ENCODE measurements at places on chromosomes 12 and 14. TPM values are rescaled to one million over a fixed set of nuclear protein-coding genes. Genes with fewer than 3 reads are reported as not detected.
A peak's percentile ranks its signal among the peaks of the same experiment; 100 is the strongest.

DNA sequence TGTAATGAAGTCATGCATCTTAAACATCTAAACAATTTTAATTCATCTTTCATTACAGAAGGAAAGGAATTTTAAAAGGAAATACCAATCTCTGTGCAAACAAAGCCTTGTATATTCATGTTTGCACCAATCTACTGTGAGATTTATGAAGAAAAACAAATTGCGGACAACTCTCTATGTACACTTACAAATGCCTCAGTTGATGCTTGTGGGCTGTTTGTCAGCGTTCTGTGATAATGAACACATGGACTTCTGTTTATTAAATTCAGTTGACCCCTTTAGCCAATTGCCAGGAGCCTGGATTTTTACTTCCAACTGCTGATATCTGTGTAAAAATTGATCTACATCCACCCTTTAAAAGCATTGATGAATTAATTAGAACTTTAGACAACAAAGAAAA is 5.4 kb downstream of the GPR65 start:
- DNase-seq, result no peak

GRCh38 chr14:71487941-71488340 is 444.3 kb upstream of the RGS6 start:
- DNase-seq, result no peak

- DNase-seq, result no peak
Observed at GRCh38 chr12:18696971-18697602, 40.7 kb downstream of the PLCZ1 start.

NFYB gene
- 32.6 TPM for polyA plus RNA-seq

DNA sequence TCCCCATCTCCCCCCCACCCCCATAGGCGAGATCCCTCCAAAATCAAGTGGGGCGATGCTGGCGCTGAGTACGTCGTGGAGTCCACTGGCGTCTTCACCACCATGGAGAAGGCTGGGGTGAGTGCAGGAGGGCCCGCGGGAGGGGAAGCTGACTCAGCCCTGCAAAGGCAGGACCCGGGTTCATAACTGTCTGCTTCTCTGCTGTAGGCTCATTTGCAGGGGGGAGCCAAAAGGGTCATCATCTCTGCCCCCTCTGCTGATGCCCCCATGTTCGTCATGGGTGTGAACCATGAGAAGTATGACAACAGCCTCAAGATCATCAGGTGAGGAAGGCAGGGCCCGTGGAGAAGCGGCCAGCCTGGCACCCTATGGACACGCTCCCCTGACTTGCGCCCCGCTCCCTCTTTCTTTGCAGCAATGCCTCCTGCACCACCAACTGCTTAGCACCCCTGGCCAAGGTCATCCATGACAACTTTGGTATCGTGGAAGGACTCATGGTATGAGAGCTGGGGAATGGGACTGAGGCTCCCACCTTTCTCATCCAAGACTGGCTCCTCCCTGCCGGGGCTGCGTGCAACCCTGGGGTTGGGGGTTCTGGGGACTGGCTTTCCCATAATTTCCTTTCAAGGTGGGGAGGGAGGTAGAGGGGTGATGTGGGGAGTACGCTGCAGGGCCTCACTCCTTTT is 2.7 kb downstream of the GAPDH start:
- DNase-seq, result no peak

- no peak for DNase-seq
Observed at GRCh38 chr12:101051151-101051550, 158.9 kb downstream of the SLC5A8 start.

DNA sequence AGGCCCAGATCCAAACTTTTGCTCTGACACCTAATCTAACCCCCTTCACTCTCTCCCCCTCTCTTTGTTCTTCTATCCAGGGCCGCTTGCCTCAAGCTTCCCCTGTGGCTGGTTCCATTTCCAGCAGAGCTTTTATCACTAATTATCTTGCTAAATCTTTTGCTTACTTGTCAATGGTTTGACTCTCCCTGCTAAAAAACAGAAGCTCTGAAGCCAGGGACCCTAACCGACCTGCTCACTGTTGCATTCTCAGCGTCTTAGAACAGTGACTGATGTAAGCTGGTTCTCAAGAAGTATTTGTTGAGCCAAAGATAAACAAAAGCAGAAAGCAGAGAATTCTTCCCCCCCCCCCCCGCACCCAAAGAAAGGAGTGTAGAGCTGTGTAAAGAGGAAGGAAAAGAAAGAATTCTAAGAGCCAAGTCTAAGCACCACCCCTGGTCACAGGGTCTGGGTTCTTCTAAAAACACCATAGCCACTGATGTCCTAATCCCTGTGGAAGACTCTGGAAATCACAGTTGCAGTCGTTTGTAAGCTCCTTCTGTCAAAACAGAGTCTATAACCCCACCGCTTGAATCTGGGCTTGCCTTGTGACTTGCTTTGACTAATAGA is 385.8 kb downstream of the MED13L start:
- no peak for DNase-seq

GALNT4 gene
- polyA plus RNA-seq, result 2.3 TPM

GRCh38 chr14:85380881-85381280 is 149.1 kb upstream of the FLRT2 start:
- peak; percentile 31 for DNase-seq

GRCh38 chr14:72332046-72332445 is 399.8 kb downstream of the RGS6 start:
- DNase-seq, result no peak

- no peak for DNase-seq
Observed at GRCh38 chr14:71193663-71194062, 286.4 kb downstream of the PCNX1 start.

B4GALNT1 gene
- polyA plus RNA-seq, result 1.9 TPM

- no peak for DNase-seq
Observed at GRCh38 chr14:46571970-46572369, 79.6 kb downstream of the RPL10L start.

NRIP2 gene
- 6.1 TPM for polyA plus RNA-seq

RTL1 gene
- 69.2 TPM for polyA plus RNA-seq

AQP6 gene
- 0.09 TPM for polyA plus RNA-seq

GRCh38 chr14:58109744-58110143 is 42.3 kb downstream of the ARMH4 start:
- DNase-seq, result no peak

- no peak for DNase-seq
Observed at GRCh38 chr12:52647601-52648000, 4.4 kb downstream of the KRT2 start.

- DNase-seq, result no peak
Observed at GRCh38 chr12:127636882-127637281, 630.1 kb upstream of the TMEM132C start.

GRCh38 chr12:132834181-132834711 is 5.6 kb upstream of the GOLGA3 start:
- DNase-seq, result no peak

DNA sequence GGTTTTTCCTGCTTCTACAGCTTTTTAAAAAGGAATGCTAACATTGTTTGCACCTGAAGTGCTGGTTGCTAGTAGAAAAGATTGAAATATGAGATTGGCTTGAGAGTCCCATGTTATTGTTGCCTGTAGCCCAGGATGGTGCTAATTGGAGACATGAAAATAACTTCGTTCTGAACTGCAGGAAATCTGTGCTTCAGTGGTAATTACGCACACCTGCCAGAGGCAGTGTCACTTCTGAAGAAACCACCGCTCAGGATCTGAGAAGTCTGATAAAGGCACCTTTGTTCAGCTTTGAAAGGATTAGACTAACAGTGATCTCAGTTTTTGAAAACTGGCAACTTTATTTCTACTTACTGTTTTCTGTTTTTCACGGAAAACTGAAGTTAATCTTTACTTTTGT is 15.5 kb upstream of the ATP6V0A2 start:
- no peak for DNase-seq

PRKD1 gene
- polyA plus RNA-seq, result 31.0 TPM

DNA sequence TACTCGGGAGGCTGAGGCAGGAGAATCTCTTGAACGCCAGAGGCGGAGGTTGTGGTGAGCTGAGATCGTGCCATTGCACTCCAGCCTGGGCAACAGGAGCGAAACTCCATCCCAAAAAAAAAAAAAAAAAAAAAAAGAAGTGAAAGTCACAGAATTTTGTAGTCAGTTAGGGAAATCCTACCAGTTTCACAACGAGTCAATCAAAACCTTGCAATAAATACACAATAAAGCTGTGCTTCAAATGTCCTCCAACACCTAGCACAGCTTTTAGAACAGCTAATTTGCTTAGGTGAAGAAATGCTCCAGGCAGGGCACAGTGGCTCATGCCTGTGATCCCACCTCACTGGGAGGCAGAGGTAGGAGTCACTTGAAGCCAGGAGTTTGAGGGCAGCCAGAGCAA is 112.8 kb upstream of the ATF7IP start:
- no peak for DNase-seq

GRCh38 chr12:49126852-49127763 is 4.1 kb downstream of the TUBA1B start:
- DNase-seq, result no peak

DNA sequence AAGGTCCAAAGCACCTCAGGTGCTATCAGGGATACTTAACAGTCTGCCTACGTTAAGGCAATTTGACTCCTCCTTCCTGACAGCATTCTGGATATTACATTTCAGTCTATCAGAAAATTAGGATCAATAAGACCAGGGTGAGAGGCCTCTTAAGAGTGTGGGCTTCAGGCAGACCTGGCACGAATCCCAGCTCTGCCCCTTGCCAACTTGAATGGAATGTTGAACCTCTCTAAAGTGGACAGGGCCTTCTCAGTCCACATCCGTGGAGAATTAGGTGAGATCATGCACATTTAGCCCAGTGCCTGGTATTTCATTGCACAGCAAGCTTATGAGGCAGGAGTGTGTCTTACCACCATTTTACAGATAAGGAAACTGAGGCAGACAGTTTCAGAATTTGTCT is 25.9 kb downstream of the DCAF4 start:
- DNase-seq, result no peak

GRCh38 chr14:49898485-49898884 is 5.6 kb downstream of the ARF6 start:
- DNase-seq, result no peak

DNA sequence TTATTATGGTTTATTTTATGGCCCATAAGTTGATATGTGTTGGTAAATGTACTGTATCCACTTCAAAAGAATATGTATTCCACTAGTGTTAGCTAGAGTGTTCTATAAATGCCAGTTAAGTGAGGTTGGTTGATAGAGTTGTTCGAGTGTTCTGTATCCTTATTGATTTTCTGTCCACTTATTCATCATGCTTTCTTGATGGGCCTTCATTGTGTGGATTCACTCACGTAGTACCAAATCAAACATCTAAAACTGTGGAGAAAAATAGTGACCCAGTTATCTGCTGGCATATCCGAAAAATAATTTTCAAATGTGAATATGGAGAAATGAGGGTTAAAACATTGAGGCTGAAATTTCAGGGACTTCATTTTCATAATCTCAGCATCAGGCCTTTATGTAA is 230.4 kb downstream of the TRHDE start:
- no peak for DNase-seq

DNA sequence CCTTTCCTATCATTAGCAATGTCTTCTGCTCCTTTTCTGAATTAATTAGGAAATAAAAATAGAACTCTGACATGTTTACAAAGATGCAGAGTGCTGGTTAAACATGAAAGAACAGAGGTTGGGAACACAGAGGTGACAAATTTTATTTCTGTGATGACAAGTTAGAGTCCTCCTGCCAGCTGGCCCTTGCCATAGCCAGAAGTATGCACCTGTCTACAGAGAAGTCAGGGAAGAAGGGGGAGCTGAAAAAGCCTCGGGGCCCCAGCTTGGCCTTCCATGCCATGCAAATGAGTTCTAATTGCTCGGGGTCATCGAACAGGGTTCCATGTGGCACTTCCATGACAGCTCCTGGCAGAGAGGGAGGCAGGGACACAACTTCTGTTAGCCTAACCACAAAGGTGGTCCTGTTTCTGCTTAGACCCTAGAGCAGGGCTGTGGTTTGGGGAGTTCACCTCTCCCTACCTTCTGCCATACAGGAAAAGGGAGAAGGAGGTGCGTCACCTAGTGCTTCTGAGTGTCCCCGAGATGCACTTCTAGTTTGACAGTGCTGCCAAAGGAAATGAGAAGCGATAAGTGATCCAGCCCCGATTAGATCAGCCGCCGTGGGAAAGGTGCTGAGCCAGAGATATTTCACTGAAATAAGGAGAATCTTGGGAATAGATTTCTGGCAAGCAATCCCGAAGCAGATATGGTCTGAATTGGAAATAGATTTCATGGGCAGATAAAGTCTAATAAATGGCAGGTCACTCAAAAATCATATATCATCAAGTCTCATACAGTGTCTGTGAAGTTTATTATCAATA is 155.8 kb upstream of the FOXN3 start:
- DNase-seq, result no peak

- DNase-seq, result no peak
Observed at GRCh38 chr14:33700052-33700451, 250.8 kb downstream of the EGLN3 start.

- DNase-seq, result no peak
Observed at GRCh38 chr12:12439636-12440035, 82.8 kb downstream of the BORCS5 start.

TSPAN9 gene
- polyA plus RNA-seq, result 98.9 TPM

- DNase-seq, result no peak
Observed at GRCh38 chr14:42994051-42994736, 1387.5 kb downstream of the LRFN5 start.

Measured in hindlimb muscle (tissue), 1 donor.